Epithelial cell of prostate (primary cell): ENCODE measurements at places on chromosomes 7 and 10.

DNA sequence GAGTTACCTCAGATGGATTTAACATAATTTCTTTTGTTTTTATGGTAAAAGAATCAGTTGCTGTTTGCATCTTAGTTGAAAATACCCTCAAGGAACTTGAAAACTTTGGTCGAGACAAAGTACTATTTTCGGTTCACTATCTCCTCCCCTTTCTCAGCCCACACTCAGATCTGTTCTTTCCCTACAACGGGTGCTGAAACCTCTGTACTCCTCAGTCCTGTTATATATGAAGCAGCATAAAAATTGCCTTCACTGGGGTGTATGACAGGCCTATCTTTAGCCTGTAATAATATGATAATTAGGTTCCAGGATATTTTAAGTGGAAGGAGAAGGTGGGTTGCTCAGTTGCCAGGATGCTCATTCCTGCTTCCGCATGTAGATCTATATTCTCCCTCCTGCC is 105.2 kb upstream of the NOBOX start:
- no peak for DNase-seq

DNA sequence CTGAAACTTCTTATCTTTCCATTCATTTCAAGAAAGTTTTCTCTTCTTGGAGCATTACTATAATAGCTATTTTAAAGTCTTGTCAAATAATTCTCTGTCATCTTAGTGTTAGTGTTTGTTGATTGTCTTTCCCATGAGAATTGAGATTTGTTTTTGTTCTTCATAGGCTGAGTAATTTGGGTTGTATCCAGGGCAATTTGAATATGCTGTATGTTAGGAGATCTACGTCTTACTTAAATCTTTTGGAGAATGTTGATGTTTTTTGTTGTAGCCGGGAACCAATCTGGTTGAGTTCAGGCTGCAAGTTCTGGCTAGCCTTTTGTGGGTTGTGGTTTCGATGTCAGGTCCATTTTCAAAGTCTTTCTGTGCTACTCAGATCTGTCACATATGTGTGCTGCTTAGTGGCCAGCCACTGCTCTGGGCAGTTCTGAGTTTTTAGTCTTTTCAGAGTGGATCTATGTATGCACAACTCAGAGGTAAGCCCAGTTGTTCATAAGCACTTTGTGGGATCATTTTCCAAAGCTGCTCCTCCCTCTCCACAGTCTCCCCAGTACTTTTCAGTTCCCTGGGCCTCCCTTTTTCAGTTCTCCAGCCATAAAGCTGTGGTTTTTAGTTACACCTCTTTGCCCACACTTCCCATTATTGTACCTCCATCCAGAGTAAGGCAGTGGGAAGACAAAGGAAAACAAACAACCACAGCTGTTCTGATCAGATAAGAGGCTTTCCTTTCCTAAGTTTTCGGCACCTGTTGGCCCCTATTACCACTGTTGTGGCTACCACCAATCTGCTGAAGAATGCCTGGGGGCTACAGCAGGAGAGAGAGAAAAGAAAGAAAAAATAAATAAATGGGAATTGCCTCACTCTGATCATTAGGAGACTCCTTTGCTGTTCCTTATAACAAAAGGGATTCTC is 4.7 kb upstream of the CCNJ start:
- no peak for DNase-seq

GRCh38 chr10:48574817-48575380 is 30.0 kb downstream of the ARHGAP22 start:
- DNase-seq = no peak

DNA sequence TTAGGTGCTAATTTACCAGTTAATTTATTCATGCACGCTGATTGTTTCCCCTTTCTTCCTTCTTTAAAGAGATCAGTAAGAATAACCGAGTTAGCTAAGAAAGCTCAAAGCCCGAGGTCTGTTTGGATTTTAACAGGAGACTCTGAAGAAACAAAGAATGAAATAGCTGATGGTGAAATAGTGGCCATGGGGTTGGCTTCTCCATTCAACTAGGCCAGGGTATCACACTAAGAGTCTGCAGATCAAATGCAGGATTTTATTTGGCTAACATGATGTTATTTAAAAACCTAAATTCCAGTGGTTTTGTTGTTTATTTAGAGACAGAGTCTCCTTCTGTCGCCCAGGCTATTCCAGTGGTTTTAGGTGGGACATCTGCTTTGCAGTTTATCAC is 65.2 kb upstream of the SYPL1 start:
- DNase-seq = no peak

- no peak for DNase-seq
These were observed 683.3 kb downstream of the GRM8 start for GRCh38 chr7:126569402-126569801.
